AML-193 (cell line): ENCODE measurements at places on chromosomes 1 and 21.

GRCh38 chr1:29685387-29685786 is 449.1 kb downstream of the PTPRU start:
- no peak for DNase-seq

DNA sequence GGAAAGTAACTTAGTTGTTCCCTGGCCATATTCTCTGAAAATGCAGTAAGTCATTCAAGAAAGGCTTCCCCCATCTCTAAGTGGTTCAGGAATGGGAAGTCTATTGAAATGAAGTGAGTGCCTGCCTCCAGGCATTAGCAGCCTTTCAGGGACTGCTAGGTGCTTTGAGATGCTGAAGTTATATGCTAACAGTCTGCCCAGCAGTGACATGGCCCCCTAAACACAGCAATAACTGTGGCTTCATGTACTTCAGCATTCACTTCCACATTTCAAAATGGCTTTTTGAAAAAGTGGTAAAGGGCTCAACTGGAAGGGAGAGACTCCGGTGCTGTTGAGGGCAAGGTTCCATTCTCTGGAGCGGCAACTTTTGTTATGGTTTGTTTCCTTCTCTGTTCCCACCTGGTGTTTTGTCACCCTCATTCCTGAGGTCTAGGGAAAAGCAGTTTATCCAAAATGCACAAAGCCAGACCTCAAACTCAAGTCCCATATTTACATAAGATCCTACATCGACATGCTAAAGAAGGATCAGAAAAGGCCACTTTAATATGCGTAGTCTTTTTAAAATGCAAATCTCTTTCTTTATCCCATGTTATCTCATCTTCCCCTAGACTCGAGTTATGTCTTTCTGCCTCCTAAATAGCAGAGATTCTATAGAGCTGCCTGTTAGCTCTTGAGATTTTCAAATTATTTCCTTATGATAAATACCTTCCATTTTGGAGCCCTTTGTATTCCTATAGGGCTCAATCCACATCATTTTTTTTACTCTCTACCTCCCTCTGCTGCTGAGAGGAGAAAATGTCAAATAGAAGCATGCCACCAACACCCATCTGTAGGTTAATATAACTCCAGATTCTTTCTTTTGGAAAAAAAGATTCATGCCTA is 34.2 kb upstream of the LRRC8C start:
- DNase-seq: peak; percentile 64

- peak; percentile 47 for DNase-seq
These were observed 35.6 kb downstream of the ADARB1 start for GRCh38 chr21:45109831-45110492.

- no peak for DNase-seq
These were observed 326.5 kb downstream of the KIF26B start for GRCh38 chr1:245481261-245481660.

- no peak for DNase-seq
These were observed 47.7 kb downstream of the ELAVL4 start for GRCh38 chr1:50156241-50157010.

DNA sequence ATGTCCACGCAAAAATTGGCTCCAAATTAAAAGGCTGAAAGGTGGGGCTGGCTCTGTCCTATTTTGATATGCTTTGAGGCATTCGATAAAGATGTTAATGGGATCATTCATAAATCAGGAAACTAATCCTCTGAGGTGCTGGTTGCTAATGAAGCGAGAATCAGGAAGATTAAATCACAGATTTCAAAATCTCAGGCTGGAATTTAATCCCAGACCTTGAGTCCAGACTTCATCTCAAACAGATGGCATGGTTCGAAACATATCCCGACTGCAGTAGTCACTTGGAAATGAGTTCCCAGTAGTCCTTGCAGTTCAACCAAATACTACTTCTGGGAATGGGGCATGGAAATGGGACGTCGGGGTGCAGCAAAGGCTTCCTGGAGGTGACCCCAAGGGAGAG is 4.5 kb upstream of the KLF17 start:
- no peak for DNase-seq

DNA sequence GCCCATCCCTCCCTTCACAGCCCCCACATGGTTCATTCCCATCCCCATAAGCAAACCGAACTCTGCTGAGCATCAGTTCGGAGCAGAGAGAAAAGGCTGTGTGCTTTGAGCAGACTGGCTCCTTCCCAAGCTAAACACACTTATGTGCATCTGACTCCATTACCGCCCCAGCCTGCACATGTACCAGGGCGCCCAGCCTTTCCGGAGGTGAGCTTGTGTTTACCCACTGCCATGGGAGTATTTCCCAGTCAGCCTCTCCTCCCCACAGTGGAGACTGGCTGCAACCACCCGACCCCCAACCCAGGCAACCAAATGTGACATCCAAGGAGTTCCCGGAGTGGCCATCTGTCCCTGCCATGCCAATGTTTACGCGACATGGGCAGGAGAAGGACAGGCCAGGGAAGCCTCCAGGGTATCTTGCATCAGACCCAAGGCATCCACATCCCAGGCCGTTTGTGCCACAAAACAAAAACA is 9.4 kb downstream of the TIAM1 start:
- DNase-seq: no peak

DNA sequence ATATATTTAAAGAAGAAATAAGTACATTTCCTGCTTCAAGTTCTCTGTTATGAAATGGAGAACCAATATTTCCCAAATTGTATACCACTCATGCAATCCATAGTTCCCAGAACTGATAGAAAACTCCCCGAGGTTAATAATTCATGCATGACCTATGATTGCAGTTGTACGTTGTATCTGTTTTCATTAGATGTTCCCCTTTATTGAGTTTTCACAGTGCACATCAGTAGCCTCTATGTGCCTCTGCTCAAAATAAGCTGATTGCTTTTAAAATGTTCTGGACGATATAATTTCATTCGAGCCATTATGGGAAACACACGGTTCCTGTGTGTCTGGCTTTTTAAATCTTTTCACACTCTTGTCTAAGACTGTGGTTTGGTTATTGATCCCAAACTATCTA is 253.1 kb upstream of the KIAA0040 start:
- DNase-seq: no peak

- DNase-seq: no peak
These were observed 238.8 kb downstream of the NCAM2 start for GRCh38 chr21:21236996-21237395.

DNA sequence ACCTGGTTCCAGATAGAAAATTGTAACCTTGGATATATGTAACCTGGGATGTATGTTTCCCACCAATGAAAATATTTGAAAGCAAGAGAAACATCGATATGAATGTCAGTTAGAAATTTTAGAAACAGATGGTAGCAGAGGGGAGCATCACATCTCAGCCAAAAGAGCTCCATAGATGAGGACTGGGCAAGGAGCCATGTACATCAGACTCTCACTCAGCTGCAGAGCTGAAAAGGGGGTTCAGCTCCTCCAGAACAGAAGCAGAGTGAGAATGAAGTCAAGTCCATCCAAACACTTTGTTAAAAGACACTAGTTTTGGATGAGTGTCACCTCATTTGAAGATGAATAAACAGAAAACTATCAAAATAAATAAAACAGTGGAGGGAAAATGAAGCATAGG is 202.4 kb downstream of the HMCN1 start:
- DNase-seq: no peak

GRCh38 chr1:111737216-111738132 is 1.7 kb downstream of the INKA2 start:
- DNase-seq: no peak

DNA sequence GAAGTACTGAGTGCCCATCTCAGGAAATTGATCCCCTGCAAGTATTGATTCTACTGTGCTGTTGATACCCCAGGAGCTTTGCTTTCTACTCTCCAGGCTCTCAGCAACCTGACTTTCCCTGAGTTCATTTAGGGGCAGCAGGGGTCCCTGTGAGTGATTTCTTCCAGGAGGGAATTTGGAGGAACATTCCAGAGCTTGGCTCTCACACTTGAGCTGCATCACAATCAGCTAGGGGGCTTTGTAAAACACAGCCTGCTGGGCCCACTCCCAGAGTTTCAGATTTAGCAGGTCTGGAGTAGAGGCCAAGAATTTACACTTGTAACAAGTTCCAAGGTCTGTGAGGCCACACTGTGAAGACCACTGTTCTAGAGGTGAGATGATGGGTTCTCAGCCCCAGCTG is 16.1 kb upstream of the ACTL8 start:
- no peak for DNase-seq

- no peak for DNase-seq
These were observed 126.6 kb downstream of the RUNX1 start for GRCh38 chr21:34922479-34922878.

DNA sequence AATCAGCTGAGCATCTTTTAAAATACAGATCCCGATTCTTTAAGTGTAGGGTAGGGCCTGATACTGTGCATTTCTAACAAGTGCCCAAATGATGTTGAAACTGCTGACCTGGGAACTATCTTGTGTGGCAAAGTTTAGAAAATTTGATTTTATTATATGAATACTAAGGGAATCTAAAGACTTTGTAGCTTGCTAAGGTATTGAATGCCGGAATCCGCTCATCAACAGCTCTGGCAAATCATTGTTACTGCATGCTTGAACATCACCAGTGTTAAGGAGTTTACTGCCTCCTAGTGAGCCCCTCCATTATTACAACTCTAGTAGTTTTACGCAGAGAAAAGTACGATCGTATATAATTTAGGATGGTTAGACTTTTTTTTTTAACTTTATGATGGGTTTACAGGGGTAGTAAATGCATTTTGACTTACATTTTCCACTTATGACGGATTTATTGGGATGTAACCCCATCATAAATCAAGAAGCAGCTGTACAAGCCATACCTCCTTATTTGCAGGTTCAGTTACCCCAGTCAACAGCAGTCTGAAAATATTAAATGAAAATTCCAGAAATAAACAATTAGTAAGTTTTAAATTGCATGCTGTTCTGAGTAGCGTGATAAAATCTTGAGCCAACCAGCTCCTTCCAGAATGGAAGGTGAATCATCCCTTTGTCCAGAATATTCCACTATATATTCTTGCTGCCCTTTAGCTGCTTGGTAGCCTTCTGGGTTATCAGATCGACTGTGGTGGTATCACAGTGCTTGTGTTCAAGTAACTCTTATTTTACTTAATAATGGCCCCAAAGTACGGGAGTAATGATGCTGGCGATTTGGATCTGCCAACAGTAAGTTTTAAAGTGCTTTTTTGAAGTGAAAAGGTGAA is 892 bp downstream of the TYW3 start:
- peak; percentile 74 for DNase-seq

- peak; percentile 10 for DNase-seq
These were observed 40.9 kb downstream of the PLA2G4A start for GRCh38 chr1:186869526-186870228.

- no peak for DNase-seq
These were observed 11.6 kb downstream of the SLC2A1 start for GRCh38 chr1:42947117-42947516.

DNA sequence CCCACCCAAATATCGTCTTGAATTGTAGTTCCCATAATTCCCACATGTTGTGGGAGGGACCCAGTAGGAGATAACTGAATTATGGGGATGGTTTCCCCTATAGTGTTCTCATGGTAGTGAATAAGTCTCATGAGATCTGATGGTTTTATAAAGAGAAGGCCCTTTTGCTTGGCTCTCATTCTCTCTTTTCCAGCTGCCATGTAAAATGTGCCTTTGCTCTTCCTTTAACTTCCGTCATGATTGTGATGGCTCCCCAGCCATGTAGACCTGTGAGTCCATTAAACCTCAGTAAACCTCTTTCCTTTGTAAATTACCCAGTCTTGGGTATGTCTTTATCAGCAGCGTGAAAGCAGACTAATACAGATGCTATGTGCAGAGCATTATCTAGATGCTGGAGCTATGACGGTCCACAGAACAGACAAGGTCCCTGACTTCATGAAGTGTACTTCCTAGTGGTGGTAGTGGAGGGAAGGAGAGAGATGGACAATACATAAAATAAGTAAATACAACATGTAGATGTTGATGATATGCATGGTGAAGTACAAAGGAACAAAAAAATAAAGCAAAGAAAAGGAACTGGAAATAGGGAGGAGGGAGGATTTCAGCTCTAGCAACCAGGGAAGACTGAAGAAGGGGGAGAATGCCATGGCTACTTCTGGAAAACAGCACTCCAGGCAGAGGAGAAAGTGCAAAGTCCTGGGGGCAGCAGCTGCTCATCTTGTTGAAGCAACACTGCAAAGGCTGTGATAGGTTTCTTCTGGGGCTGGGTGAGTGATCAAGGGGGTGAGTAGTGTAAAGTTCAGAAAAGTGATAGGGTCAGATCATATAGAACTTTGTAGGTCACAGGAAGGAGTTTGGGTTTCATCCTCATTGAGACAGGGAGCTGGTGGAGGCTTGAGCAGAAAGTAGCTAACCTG is 6.8 kb upstream of the RCAN1 start:
- no peak for DNase-seq

GRCh38 chr21:19900149-19900548 is 1098.1 kb upstream of the NCAM2 start:
- DNase-seq: no peak

GRCh38 chr21:18023157-18023556 is 204.0 kb upstream of the C21orf91 start:
- no peak for DNase-seq

GRCh38 chr1:94111879-94112278 is 9.1 kb downstream of the ABCA4 start:
- no peak for DNase-seq

DNA sequence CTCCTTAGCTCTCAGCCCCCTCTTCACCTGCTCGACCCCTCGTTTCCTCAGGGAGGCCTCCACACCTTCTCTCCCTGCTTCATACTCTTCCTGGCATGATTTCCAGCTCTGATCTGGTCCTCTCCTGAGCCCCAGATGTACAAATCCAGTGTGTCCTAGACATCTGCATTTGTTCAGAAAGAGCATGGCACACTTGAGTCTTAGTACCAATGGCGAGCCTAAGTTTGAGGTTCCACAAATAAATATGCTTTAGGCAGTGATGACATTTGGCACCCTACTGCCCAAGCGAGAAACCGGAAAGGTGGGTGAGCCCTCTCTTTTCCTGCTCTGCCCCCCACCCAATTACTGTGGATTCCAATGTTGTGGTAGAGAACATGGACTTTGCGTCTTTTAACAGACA is 34.0 kb downstream of the ATP1A1 start:
- no peak for DNase-seq

GRCh38 chr1:155759966-155760630 is 71.2 kb downstream of the DAP3 start:
- DNase-seq: no peak

DNA sequence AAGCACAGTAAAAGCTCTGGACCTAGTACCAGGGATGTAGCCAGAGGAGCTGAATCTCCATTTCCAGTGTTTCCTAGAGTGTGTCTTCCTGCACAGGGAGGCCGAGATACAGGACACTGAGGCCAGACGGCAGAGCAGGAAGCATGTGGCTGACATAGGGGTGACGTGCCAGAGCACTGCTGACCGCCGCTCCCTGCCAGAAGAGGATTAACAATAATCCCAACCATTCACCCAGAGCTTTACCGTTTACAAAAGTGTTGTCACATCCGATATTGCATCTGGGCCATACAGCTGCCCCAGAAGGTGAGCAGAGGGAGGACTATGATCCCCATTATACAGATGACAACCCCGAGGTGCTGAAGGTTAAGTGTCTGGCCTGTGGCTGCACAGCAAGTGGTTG is 5.8 kb upstream of the CLDN19 start:
- DNase-seq: no peak

DNA sequence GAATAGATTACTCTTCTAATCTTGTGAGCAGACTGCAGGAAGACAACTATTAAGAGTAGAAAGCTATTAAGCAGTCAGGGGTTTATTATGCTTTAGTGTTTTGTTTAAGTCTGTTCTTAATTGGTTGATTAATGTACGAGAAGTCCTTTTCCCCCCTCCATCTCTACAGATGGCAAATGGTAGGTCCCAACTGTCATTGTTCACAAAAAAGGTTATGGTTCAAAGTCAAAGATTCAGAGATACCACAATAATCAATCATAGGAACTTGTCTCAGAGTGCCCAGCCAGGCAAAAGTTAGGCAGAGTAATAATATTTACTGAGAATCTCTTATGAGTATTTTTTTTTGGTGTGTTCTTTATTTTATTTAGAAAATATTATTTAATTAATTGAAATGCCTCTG is 26.8 kb downstream of the NFIA start:
- DNase-seq: no peak
